ENCODE measurements at places on chromosomes 6 and 20. TPM values are rescaled to one million over a fixed set of nuclear protein-coding genes. Genes with fewer than 3 reads are reported as not detected.

Gene EDEM2
- total RNA-seq, result 8.9 TPM

DNA sequence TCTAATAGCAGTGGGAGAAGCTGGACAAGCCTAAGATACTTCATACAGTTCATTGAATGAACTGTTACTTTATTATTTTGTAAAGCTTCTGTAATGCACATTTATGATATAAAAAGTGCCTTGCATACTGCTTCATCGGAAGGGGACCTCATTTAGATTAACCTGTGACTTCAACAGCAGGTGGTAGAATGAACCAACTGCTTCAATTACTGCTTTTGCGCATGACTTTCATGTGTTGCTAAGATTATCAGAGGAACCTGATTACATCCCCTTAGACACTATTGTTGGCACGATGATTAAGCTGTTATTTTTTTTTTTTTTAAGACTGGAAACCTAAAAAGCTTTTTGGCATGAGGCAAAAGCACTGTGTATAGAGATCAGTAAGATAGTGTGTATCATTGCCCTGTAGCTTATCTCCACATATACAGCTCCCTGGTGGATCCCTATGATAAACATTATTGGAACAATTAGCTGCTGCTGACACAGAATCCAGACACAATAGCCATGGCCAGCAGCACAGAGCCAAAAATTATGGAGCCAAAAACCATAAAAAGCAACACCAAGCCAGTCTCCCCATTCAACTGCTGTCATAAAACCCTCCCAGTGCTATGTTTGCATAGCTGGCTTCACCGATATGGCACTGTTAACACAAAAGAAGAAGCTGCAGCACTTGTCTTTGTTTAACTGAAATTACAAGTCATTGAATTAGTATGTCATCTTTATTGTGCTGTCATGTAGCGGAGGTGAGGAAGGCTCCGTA, 731.6 kb upstream of the MMS22L start:
- DNase-seq, result no peak

- no peak for DNase-seq
Measured at GRCh38 chr20:61736001-61736635, 329.6 kb downstream of the TAF4 start.

Gene SYNDIG1
- total RNA-seq, result 0.16 TPM

DNA sequence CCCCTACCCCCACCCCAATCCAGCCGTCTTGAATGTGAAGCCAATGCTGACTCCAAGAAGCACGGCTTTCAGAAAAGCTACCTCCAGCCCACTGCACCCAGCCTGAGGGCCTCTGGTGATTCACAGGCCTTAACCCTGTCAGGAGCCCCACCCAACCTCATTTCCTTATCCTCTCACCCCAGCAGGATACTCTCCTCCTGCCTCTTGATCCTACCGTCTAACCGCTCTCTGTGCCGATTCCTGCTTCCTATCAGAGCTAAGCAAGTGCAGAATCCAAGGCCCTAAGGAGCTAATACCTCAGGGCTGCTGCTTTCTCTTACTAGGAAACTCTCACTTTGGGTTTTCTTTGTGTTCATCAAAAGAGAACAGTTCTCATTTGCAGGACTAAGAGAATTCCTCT, 47.2 kb downstream of the TRERF1 start:
- no peak for DNase-seq

Gene SPTLC3
- 4.6 TPM for total RNA-seq

DNA sequence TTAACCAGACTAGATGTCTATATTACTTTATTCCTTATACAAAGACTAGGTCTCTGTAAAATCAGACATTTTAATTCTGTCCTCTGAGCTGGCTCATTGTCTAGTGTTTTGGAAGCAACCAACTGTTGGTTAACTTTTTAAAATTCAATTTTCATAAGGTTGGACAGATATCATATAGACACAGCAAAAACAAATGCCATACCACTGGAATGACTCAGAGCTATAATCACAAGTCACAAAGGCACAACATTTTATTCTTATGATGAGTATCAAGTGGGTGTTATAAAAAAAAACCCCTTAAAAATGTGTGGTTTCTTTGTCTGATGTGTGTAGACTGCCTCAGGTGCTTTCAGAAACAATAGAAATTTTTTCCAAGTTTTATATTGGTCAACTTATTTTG, 296.2 kb upstream of the MARCKS start:
- DNase-seq, result no peak

- DNase-seq, result no peak
Measured at GRCh38 chr20:52619101-52619500, 353.1 kb upstream of the TSHZ2 start.

Gene MUC22
- total RNA-seq, result not detected

- DNase-seq, result peak; percentile 65
Measured at GRCh38 chr6:88780714-88781389, 182.6 kb downstream of the RNGTT start.

Gene MUCL3
- not detected for total RNA-seq

DNA sequence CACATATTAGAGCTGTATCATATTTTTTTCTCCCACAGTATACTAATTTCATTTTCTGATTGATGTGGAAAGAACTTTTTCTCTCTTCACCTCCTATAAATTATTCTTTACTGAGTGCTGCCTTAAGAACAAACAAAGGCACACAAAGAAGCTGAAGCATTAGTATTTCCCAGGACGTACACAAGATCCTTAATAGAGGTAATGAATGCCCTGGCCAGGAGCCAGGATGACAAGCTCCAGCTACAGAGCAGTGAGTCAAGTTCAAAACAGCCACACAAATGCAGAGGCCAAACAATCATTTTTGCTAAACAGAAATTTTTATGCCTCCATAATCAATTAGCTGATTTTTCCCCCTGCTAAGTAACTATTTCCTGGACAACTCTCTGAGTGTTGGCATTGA, 639.6 kb downstream of the EPHA7 start:
- no peak for DNase-seq

- no peak for DNase-seq
Measured at GRCh38 chr6:114281496-114281895, 61.3 kb downstream of the HS3ST5 start.

- DNase-seq, result no peak
Measured at GRCh38 chr6:136549300-136550044, 750 bp downstream of the MAP7 start.

- DNase-seq, result no peak
Measured at GRCh38 chr20:43383026-43383795, 74.5 kb upstream of the SRSF6 start.

DNA sequence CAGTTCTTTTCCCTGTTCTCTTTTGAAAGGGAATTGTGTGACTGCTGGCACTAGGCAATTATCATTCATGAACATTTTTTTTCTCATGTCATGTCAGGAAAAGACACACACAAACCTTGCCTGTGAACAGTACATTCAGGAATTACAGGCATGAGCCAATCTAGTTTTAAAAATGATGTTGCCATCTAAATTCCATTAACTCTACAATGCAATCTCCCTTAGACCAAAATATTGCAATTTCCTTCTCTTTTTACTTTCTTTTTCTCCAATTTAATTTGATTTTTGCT, 127.5 kb upstream of the STMND1 start:
- no peak for DNase-seq

- DNase-seq, result no peak
Measured at GRCh38 chr20:17281478-17281877, 54.6 kb downstream of the PCSK2 start.

Gene SLC17A1
- not detected for total RNA-seq

Data from sigmoid colon (tissue), 7 donors.